Stimulated activated CD4-positive, alpha-beta T cell treated with anti-CD3 and anti-CD28 coated beads, Interleukin-4, amount 100 ng/mL, for 48 hours (primary cell): ENCODE measurements at places on chromosomes 11 and 22.

DNA sequence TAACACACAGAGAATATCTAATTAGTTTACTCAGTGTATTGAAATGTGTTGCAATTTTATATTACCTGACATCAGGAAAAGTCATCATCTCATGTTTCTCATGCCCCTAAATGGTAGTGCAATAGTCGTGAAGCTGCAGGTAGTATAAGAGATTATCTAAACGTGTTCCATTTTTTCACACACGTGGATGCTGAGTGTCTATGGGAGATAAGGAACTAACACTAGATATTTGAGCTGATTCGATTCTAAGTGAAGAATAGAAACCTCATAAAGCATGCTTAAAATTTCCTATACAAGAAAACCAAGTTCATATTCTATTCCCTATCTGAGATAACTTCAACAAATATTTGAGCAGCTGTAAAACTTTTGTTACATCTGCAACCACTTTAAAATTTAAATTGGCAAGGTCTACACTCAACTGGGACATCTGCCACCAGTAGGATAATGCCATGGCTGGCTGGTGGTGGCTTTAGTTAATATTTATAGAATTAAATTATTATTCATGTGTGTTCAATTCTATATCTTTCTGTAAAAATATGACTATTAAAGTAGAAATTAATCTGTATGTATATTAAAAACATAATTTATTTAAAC, 388.8 kb downstream of the LUZP2 start:
- DNase-seq = no peak

DNA sequence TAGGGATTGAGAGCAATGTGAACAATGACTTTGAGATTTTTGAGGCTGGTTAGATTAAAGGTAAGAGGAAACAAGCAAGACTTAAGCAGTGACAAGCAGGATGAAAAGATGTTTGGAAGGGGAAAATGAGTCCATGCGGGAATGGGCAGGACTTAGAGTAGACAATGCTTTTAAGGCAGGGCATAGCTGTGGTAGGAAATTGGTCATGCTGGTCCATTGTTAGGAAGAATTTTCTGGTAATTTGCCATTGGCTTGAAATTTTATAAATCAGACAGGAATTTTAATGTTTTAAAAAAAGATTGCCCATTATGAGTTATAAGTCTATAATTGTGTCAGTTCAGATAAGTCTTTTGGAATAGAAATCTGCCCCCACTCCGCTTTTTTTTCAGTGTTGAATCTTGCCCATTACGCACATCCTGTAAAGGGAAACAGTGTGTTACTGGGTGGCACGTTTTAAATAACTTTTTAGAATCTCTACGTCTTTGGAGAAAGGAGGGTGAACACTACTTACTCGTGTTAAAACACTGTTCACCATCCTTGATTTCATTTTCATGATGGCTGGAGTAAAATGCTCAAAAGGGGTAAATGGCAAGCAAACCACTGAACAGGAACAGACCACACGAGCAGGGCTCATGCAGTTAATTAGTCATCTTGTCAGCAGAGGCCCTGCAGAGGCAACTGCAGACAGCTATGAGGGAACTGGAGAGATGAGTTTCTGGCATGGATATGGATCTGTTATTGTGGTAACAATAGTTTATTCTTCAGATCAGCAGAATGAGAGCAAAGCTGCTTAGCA, 25.0 kb downstream of the SWAP70 start:
- DNase-seq = no peak

DNA sequence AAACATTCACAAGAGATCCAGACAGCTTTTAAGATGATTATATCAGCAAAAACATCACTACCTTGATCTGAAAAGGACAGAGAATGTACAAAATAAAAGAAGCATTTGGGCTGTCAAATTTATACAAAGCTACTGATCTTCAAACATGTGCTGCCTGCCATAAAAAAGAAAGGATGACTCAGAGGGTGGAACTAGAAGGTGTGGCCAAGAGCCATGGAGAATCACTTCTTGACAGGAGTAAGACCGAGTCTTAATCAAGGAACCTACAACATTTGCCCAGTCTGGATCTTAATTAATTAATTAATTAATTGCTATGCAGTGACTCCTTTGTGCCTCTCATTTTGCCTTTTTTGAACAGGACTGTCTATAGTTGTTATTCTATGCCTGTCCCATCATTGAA, 33.2 kb downstream of the C11orf96 start:
- no peak for DNase-seq

- no peak for DNase-seq
Measured at GRCh38 chr11:58142761-58143160, 17.4 kb upstream of the OR9I1 start.
